Activated T-helper 2 cell treated with anti-CD3 and anti-CD28 coated beads, Interferon-gamma antibody, Interleukin-2, Interleukin-4, amounts not matched to agents 10 μg/mL and 5 μg/mL and 100 μg/mL, durations not matched to agents 14 hours and 24 hours and 36 hours (primary cell): ENCODE measurements at places on chromosomes 3 and 15. TPM values are rescaled to one million over a fixed set of nuclear protein-coding genes. Genes with fewer than 3 reads are reported as not detected.

Gene ITIH4
- total RNA-seq: 3.6 and 4.8 TPM in 2 replicates

Gene NEK10
- total RNA-seq: 0.80 and 0.84 TPM in 2 replicates

Gene SEMA4B
- 28.3 and 30.2 TPM in 2 replicates for total RNA-seq

DNA sequence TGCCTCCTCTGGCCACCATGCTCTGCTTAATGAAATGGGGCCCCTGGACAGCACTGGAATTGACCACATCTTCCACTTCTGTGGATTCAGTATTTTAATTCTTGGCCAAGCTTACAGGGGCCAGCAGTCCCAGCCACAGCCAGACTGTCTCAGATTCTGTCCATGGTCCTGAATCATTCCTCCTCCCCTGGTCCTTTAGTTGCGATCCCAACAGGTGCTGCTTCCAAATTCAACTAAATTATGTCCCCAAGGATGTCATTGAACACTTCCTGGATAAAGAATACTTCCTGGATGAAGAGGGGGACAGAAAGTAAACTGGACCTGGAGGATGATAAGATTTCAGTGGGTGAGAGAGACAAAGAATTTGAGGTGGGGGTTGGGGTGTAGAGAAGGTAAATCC is 111.1 kb upstream of the FOXB1 start:
- H3K36me3 ChIP-seq: no peaks in the 10 kb centered on the region
- peaks cover 10% of the 10 kb centered on the region for H3K27me3 ChIP-seq
- no peak overlapping the region for H3K4me3 ChIP-seq
- no peaks in the 10 kb centered on the region for H3K4me1 ChIP-seq

- H3K36me3 ChIP-seq: no peaks in the 10 kb centered on the region
- no peaks in the 10 kb centered on the region for H3K4me1 ChIP-seq
- no peak overlapping the region for H3K27ac ChIP-seq
- H3K4me3 ChIP-seq: no peak overlapping the region
These were observed 86.0 kb downstream of the SEMA5B start for GRCh38 chr3:122941228-122942206.

GRCh38 chr3:187963677-187964385 is 190.1 kb upstream of the LPP start:
- H3K27ac ChIP-seq: peak overlapping the region; percentile 9
- no peak for DNase-seq
- H3K36me3 ChIP-seq: no peaks in the 10 kb centered on the region
- peaks cover 25% of the 10 kb centered on the region for H3K4me1 ChIP-seq
- H3K27me3 ChIP-seq: peaks cover 4% of the 10 kb centered on the region
- H3K4me3 ChIP-seq: no peak overlapping the region

DNA sequence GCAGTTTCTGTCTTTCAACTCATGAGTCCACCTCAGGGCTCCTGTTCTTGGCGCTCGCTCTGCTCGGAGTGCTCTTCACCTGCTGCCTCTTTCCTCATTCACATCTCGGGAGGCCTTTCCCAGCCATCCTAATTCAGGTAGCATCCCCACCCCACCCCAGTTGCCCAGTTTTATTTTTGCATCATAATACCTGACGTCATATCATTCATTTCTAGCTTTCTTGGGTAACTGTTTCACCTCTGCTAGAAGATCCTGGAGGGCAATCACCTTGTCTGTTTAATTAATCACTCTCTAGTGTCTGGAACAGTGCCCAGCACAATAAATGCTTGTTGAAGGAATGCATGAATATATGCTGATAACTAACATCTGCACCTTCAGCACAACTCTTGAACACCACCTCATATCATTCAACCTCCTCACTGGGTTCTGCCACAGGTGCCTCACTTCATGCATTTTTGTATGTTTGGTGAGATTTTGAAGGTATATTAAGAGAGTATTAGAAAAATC is 7.6 kb downstream of the NUSAP1 start:
- no peak overlapping the region for H3K4me3 ChIP-seq
- H3K27me3 ChIP-seq: no peaks in the 10 kb centered on the region
- peaks cover 65% of the 10 kb centered on the region for H3K36me3 ChIP-seq
- peak overlapping the region; percentile 18 for H3K27ac ChIP-seq
- peaks cover 35% of the 10 kb centered on the region for H3K4me1 ChIP-seq

DNA sequence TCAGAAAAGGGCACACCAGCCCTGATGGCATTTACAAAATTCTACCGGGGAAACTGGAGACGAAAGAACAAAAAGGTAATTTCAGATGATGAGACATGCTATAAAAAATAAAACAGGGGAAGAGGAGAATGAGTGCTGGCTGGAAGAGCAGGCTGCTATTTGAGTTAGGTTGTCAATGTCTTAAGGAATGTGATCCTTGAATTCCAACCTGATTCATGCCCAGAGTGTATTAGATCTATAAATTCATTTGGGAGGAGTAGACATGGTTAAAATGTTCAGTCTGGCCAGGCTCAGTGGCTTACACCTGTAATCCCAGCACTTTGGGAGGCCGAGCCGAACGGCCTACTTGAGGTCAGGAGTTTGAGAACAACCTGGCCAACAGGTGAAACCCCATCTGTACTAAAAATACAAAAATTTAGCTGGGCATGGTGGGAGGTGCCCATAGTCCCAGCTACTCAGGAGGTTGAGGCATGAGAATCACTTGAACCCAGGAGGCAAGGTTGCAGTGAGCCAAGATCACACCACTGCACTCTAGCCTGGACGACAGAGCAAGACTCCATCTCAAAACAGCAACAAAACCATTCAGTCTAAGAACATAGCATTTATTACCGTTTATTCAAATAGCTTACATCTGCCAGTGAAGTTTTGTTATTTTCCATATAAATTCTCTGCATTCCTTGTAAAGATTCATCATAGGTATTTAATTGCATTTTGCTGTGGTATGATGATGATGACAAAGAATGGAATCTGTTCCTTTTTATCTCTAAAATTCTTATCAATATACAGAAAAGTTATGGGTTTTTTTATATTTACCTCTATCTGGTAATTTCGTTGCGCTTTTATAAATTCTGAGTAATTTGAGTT is 126.7 kb upstream of the NR2E3 start:
- no peaks in the 10 kb centered on the region for H3K36me3 ChIP-seq
- no peak overlapping the region for H3K4me3 ChIP-seq
- no peak for DNase-seq
- H3K27me3 ChIP-seq: peaks cover 11% of the 10 kb centered on the region
